Subcutaneous adipose tissue (tissue), 4 donors: ENCODE measurements at places on chromosomes 6 and 20. TPM values are rescaled to one million over a fixed set of nuclear protein-coding genes. Genes with fewer than 3 reads are reported as not detected.

SYTL3 gene
- total RNA-seq: 4.1 TPM

CYP21A2 gene
- total RNA-seq: not detected

ISM1 gene
- 12.6 TPM for total RNA-seq

ARFGEF3 gene
- 6.2 TPM for total RNA-seq

C20orf202 gene
- 0.85 TPM for total RNA-seq

TAAR9 gene
- total RNA-seq: not detected

EEF1A2 gene
- total RNA-seq: not detected

DDO gene
- 2.3 TPM for total RNA-seq
